ENCODE measurements at places on chromosomes 3 and 15. TPM values are rescaled to one million over a fixed set of nuclear protein-coding genes. Genes with fewer than 3 reads are reported as not detected.
A peak's percentile ranks its signal among the peaks of the same experiment; 100 is the strongest.

The LRRK1 gene
- 2.0 TPM for total RNA-seq

- no peak for DNase-seq
Measured at GRCh38 chr3:169344465-169344864, 319.0 kb downstream of the MECOM start.

GRCh38 chr15:64894395-64895056 lies 17.2 kb upstream of the ANKDD1A start:
- DNase-seq = no peak

DNA sequence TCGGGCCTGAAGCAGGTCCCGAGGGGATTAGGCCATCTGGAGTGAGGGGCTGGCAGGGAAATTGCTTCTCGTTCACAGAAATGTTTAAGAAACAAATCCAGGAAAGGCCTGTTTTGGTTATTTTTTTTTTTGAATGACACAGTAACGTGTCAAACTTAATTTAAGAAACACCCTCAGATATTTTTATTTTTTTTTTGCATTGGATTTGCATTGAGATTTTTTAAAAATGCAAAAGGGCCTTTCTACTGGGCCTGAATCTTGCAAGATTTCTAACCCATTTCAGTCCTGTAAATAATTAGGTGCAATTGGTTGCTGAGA lies 25.0 kb upstream of the KLF13 start:
- no peak for DNase-seq

The SH2D7 gene
- not detected for total RNA-seq

GRCh38 chr3:171940151-171940649 lies 97.1 kb downstream of the TMEM212 start:
- no peak for DNase-seq

The SLC24A1 gene
- 15.8 TPM for total RNA-seq

The KCNMB2 gene
- 1.1 TPM for total RNA-seq

- peak; percentile 83 for DNase-seq
Measured at GRCh38 chr3:194140520-194141414, 4.8 kb downstream of the HES1 start.
